Kidney tubule cell (primary cell): ENCODE measurements at places on chromosomes 16 and 17.

- no peak for DNase-seq
Measured at GRCh38 chr16:68376590-68376989, 65.8 kb downstream of the PRMT7 start.

GRCh38 chr16:81148277-81148676 is 52.1 kb upstream of the GCSH start:
- no peak for DNase-seq

DNA sequence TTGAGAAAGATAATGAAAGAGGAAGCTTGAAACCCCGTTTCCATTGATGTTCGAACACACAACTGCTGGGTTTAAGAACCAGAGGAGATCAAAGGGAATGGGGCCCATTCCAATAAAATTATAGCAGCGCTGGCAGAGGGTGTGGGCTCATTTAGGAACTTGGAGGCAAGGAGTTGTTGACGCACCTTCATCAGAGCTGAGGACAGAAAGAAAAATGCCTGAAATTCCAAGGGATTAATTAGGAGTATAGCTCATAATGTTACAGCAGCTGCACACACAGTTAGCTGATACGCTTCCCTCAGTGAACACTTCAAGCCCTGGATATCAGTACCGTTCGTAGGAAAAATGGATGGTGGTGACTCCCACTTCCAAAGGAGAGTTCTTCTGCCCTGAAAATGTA is 127.2 kb downstream of the AXIN2 start:
- peak; percentile 41 for DNase-seq

GRCh38 chr17:63542218-63542545 is 8.1 kb upstream of the DCAF7 start:
- DNase-seq, result no peak

- DNase-seq, result peak; percentile 53
Measured at GRCh38 chr17:58587713-58588117, 73.3 kb upstream of the MTMR4 start.
